Inflammatory macrophage treated with lipopolysaccharide for 1 hour (primary cell): ENCODE measurements at places on chromosomes 5 and 9.

GRCh38 chr5:1514027-1514818 lies 9.5 kb downstream of the LPCAT1 start:
- DNase-seq = no peak

GRCh38 chr5:83503662-83504061 lies 32.1 kb downstream of the VCAN start:
- no peak for DNase-seq

DNA sequence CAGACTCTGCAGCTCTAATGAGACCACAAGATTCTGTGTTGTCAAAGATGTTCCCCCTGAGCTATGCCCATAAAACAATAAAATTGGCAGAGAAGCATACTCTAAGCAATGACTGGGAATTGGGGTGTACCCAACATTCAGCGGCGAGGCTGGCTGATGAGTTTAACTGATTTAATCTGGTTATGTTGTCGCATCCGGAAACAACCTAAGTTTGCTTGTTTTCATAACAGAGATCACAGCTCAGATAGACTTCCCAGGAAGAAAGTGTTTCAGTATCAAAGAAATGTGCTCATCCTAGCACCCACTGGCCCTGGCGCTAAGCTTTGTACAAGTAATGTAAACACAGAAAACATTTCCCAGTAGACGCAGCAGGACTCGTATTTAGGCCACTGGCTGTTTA lies 7.4 kb downstream of the SEMA5A start:
- DNase-seq = no peak

- DNase-seq = no peak
These were observed 30.2 kb downstream of the EFCAB9 start for GRCh38 chr5:172223901-172224873.

GRCh38 chr5:30880514-30880913 lies 313.0 kb upstream of the CDH6 start:
- DNase-seq = no peak

- no peak for DNase-seq
These were observed 176.5 kb downstream of the PDE4D start for GRCh38 chr5:59716966-59717500.

DNA sequence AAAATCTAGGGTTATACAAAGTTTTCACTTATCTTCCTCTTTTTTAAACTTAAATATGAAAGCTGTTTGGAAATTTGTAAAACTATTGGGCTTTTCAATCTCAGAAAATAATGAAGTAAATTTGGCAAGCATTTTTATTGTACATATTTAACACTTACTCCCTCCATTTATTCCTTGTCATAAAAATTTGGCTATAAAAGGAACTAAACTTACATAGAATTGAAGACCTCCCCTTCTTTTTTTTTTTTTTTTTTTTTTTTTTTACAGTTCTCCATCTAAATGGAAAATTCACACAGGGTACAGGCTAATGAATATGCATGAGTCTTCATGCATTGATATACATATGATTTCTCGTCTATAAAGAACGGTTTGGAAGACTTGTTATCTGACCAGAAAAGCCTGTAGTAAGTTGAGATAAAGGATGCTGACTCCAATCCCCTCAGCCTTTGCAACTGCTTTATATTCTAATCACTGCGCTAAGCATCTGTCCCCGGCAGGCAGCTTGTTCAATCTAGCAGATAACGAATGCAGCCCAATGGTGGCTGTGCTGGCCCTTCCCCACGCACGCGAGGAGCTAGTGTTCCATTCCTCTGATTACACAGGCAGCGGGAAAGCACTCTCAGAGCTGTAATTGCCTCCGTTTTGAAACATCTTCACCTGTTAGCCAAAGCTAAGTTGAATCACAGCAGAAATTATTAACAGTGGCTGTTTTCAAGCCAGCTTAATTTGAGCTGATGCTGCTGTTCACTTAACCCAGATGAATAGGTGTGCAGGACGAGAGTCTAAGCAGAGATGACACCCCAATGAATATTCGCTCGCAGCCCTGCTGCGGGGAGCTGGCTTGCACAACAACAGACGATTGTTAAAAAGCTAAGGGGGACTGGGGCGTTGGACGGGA lies 453.8 kb upstream of the ZNF608 start:
- no peak for DNase-seq

GRCh38 chr9:123743737-123744136 lies 186.2 kb downstream of the DENND1A start:
- no peak for DNase-seq

DNA sequence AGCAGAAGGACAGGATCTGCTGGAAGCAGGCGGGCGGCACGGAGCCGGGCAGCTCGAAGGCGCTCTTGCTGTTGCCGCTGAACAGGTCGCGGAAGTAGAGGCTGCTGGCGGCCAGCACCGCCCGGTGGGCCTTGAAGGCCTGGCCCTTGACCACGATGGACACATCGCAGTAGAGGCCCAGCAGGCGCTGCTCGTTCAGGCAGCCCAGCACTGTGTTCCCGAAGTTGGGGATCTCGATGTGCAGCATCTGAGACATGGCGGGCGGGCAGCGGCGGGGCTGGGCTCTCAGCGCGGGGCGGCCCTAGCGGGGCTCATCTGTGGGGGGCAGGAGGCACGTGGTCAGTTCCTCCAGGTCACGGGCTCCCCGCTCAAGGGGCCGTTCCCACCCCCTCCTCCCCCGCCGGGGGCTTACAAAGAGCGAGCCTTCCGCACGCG lies 44.8 kb downstream of the NACC2 start:
- DNase-seq = no peak

DNA sequence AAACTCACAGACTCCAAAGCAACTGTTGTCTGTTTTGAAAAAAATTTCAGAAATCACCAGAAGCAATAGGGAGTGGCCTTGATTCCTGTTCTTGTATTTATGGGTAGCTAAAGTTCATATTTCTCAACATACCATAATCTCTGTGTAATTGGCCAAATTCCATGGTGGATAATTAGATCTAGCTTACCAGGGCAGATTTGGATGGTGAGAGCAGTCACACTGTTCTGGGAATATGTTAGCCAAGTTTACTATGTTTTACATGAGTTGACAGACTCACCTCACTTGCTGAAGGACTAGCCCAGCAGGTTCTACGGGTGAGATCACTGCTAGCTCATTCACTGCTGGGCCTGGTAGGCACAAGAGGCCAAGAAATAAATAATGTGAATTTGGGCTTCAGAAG lies 32.7 kb upstream of the CDKN2B start:
- DNase-seq = no peak

DNA sequence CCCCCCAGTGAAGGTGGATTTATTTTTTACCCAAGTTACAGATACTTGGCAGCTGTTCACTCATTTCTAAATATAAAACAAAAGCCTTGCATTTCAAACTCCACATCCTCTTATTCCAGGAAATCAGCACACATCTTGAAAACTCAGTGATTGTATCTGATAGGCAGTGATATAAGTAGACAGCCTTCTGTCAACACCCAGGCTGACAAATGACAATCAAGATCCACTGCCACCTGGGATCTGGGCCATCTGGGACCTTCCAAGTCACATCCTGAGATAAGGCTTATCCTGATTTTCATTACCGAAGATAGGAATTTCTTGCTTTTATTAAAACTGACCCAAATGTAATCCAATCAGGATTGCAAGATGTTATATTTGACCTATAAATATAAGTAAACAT lies 201.3 kb upstream of the PUM3 start:
- no peak for DNase-seq

DNA sequence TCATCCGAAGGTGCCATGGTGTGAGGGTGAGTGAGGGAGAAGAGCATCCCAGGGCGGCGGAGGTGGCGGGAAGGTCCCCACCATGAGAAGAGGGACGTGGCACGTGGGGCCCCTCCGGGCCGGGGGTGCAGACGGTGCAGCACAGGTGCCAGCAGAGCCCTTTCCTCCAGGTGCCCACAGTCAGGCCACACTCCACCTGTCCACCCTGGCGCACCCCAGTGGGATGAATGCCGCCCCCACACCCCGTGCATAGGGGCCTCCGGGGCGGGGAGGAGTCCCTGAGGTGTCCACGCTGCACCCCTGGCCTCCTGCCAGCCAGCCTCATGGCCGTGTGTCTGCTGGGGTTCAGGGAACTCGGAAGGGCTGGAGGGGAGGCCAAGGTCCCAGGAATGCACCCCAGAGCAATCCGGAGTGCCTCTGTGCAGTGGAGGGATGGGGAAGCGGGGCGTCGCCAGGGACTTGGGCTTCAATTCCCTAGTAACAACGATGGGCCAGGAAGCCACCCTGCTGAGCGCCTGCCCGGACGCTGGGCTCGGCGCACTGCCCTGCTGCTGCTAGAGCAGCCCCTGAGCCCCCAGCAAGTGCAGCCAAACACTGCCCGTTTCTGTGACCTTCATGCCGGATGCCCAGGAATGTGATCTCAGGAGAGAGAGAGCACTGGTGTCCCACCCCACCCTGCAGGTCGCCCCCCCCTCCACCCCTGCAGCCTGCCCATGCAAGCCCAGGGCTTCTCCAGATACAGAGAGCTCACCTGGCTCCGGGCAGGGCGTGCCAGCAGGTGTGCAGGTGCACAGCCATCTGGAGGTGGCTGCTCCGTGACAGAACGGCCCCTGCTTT lies 8.8 kb upstream of the NACC2 start:
- DNase-seq = no peak

- no peak for DNase-seq
These were observed 226.1 kb downstream of the SLIT3 start for GRCh38 chr5:169074839-169075238.
